ENCODE measurements at places on chromosomes 3 and 15.

DNA sequence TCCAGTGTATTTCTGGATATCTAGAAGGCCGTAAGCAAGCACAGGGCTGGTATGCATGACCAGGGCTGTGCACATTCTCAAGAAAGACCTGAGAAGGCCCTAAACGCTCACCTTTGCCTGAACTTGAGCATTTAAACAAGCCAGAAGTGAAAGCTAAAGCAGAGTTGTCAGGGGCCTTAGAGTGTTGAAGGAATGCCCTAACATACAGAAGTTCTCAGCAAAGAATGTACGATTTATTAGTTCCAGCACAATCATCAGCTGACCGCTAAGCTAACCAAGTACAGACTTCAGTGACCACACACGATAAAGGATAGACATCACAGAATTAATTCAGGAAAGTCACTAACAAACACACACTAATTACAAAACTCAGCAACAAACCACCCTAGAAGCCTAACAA is 8.7 kb downstream of the HLTF start:
- no peak for DNase-seq

DNA sequence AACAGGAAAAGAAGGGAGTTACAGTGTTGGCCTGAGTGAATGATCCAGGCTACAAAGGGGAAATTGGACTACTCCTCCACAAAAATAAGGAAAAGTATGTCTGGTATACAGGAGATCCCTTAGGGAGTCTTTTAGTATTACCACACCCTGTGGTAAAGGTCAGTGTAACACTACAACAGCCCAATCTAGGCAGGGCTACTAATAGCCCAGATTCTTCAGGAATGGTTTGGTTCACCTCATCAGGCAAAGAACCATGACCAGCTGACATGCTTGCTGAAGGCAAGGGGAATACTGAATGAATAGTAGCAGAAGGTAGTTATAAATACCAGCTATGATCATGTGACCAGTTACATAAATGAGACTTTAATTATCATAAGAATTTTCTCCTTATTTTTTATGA is 372.6 kb upstream of the ATP11B start:
- DNase-seq: no peak

- DNase-seq: no peak
Observed at GRCh38 chr15:25643120-25643519, 204.3 kb upstream of the UBE3A start.

DNA sequence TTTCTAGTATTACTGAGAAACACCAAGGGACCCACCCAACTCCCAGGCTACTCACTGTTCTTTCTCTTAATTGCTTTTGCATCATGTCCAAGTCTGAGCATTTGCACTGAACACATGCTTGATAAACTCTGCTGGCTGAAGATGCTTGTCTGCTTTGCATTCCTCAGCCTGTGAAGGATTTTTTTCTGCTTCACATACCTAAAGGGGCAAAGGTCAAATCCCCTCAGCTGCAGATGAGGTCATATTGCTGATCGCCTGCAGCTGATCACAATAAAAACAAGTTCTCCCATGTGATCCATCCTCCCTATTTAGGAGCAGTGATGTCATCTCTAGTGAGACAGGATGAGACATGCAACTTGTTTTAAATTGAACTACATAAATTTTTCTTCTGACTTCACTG is 84.6 kb upstream of the DCBLD2 start:
- peak; percentile 82 for DNase-seq

- DNase-seq: no peak
Observed at GRCh38 chr3:45994419-45995235, 997 bp downstream of the FYCO1 start.

- no peak for DNase-seq
Observed at GRCh38 chr3:151174351-151174750, 28.7 kb downstream of the GPR171 start.

GRCh38 chr3:71062037-71062932 is 521.2 kb downstream of the FOXP1 start:
- no peak for DNase-seq

- no peak for DNase-seq
Observed at GRCh38 chr15:39451121-39451688, 129.7 kb upstream of the THBS1 start.

DNA sequence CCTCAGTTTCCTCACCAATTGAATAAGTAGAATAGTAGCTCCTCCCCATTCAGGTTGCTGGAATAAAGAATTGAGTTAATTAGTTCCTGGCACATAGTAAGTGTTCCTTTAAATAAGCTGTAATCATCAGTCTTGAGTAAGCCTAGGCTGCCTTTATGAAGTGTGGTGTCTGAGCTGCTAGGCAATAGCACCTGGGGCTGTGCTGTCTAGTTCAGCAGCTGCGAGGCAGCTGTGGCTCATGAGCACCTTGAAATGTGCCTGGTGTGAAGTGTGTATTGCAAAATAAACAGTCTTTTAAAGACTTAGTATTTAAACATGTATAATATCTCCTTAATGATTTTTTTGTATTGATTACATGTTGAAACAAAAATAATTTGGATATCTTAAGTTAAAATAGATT is 77.6 kb downstream of the TOP2B start:
- peak; percentile 57 for DNase-seq

- DNase-seq: peak; percentile 58
Observed at GRCh38 chr3:9970020-9970652, 16.5 kb downstream of the EMC3 start.

DNA sequence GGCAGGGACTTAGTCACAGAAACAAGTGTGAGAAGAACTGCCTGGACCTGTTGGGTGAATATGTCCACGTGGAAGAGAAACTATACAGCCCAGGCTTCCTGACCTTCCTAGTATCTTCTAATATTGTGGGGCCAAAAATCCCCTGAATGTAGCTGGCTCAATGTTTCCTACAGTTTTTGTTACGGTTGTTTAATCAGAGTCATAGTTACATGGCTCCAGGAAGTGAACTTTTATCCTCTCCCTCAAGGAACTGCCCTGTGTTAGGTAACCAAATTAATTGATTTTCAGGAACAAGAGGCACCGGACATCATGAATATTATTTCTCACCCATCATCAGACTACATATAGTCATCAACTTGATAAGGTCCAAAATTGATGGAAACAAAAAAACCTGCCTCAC is 59.0 kb downstream of the ANXA2 start:
- no peak for DNase-seq

GRCh38 chr3:27333843-27334242 is 35.3 kb downstream of the NEK10 start:
- DNase-seq: no peak

GRCh38 chr3:122533480-122533879 is 18.7 kb upstream of the KPNA1 start:
- peak; percentile 35 for DNase-seq

GRCh38 chr3:16820485-16820884 is 64.3 kb upstream of the PLCL2 start:
- no peak for DNase-seq

DNA sequence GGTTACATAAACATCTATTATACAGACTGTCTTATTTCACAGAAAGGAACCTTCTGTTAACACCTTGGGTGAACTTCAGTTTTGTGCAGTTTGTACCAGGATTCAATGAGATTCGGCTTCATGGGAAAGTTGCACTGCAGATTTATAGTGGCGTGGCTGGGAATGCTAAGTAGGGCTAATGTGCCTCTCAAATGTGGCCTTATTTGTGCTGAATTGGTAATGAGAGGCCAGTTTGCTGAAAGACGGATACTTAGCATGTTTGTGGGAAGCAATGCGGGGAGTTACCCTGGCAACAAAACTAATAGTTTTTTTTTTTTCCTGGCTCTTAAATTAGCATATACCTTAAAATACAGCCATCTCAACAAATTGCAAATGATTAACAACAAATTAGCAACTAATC is 28.6 kb upstream of the CEMIP start:
- no peak for DNase-seq

DNA sequence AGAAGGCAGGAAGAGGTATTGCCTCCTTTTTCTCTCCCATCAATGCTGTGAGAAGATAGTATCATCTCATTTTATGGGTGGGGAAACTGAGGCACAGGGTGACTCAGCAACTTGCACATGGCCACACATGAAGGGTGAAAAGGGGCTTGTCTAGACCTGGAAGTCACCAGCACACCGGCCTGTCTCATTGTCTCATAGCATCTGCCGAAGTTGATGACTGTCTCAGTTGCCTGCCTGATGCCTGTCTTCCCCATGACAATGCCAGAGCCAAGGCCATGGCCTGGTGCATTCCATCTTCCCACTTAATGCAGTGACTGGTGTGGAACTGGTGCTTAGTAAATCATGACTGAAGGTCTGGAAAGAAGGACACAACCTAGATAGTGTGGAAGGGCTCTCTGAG is 27.9 kb upstream of the PRR23E start:
- no peak for DNase-seq

DNA sequence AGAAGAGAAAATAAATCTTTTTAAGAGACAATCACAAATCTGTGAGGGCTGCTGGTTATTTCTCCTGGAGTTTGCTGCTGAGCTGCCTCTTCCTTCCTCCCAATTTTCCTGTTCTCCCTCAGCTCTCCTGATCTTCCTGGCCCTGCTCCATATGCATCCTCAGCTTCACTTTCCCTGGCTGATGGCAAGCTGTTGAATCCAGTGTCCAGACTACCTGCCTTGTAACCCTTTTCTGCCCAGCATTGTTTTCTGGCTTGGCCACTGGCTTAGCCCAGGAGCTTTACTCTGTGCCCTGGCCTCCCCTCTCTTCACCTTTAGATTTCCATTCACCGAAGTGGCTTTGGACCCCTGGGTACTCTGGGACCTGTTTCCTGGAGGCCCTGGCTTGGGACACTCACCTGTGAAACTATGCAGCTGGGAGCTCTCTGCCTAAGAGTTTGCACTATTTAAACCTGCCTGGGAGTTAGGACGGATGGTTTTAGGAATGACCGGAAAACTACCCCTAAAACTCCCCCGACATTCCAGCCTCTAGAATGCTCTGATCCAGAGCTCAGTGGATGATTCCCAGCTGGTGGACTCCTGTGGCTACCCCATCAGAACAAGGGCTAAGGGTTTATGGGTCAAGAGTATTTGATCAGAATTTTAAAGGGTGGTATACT is 90.0 kb downstream of the RBPMS2 start:
- DNase-seq: no peak

- DNase-seq: peak; percentile 16
Observed at GRCh38 chr15:60912984-60913697, 316.0 kb downstream of the RORA start.

- DNase-seq: no peak
Observed at GRCh38 chr3:139602003-139602402, 62.5 kb upstream of the RBP1 start.

DNA sequence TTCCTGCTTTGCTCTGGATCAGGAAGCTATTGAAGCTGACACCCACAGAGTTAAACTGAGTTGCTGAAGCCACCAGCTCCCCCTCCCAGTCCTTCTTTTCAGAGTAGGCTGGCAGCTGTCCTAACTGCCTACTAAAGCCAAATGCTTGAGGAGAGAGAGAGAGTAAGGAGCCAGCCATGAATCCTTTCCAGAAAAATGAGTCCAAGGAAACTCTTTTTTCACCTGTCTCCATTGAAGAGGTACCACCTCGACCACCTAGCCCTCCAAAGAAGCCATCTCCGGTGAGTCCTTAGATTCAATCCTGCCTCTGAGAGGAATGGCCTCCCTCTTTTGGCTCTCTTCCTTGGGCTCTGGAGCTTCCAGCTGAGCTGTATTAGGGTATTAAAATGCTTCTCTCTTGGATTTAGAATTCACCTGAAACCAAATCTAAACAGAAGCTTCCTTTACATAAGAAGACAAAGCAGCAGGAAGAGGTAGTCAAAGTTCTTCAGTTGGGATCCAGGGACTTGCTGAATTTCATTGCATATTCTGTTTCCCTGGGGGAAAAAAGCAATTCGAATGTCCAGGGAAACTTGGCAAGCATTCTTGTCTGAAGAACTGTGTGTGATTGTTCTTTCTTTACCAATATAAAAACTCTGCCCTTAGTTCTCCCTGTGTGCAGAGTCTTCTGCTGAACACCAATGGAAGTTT is at the start of gene SLC15A2:
SLC15A2 (plus strand) TSS at position 101 of the 690 bp plus-strand sequence; CDS start at position 177, 76 bp downstream.
- DNase-seq: no peak

GRCh38 chr3:48715174-48715800 is 1.7 kb downstream of the IP6K2 start:
- peak; percentile 72 for DNase-seq

DNA sequence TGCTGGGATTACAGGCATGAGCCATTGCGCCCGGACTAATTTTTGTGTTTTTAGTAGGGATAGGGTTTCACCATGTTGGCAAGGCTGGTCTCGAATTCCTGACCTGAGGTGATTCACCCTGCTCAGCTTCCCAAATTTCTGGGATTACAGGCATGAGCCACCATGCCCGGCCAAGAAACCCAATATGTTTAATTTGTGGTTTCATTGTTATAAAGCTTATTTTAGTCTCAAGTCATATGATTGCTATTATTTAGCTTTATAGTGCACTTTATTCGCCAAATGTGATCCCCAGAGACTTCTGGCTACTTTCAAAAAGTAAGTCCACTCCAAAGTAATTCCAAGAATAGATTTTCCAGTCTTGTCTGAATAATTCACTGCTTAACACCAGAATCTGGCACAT is 19.3 kb upstream of the SLC4A7 start:
- peak; percentile 17 for DNase-seq

GRCh38 chr15:78598348-78598747 is 22.4 kb downstream of the CHRNA3 start:
- no peak for DNase-seq

DNA sequence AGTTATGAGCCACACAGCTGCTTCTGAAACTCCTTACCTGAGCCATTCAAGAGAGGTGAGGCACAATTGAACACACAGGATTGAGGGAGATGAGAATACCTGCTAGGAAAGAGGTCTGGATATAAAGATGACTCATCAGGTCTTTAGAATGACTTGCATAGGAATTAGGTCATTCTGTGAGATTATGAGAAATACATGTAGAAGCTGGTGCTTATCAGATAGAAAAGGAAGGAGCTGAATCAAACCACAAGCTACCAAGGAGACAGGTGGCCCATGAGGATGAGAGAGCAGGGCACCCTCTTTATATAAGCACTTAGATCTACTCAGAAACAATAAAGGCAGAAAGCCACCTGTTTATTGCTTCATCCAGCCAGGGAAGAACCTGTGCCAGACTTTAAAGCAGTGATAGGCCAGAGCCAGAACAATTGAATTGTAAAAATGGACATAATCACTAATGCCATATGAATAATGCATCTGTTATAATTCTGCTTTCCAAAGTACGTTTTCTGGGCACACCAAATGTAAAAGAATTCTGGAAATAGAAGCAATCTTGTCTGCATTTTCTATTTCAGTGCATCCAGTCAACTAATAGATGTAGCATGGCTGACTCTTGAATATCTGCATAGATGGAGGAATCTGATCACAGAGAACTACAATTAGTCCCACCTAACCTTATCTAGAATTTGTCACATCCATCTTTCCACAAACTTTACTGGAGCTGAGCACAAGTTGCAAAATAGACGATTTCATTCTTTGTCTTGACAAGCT is 74.9 kb downstream of the PIK3R4 start:
- peak; percentile 57 for DNase-seq

- peak; percentile 39 for DNase-seq
Observed at GRCh38 chr3:71305231-71306206, 278.0 kb downstream of the FOXP1 start.

GRCh38 chr3:183349421-183350157 is 78.8 kb downstream of the MCF2L2 start:
- DNase-seq: no peak

DNA sequence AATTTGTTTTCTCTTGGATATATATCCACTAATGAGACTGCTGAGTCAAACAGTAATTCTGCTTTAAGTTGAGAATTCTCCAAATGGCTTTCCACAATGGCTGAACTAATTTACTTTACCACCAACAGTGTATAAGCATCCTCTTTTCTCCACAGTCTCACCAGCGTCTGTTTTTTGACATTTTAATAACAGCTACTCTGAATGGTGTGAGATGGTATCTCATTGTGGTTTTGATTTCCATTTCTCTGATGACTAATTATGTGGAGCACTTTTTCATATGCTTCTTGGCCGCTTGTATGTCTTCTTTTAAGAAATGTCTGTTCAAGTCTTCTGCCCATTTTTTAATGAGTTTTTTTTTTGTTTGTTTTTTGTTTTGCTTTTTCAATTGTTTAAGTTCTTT is 206.2 kb downstream of the CTNNB1 start:
- peak; percentile 44 for DNase-seq

All from mammary epithelial cell (primary cell).